ENCODE measurements at places on chromosomes 13 and 19. TPM values are rescaled to one million over a fixed set of nuclear protein-coding genes. Genes with fewer than 3 reads are reported as not detected.

- no peak overlapping the region for H3K4me3 ChIP-seq
- no peaks in the 10 kb centered on the region for H3K4me1 ChIP-seq
- no peak for DNase-seq
- no peak overlapping the region for H3K27ac ChIP-seq
Measured at GRCh38 chr19:690203-690602, 5.0 kb downstream of the PRSS57 start.

The PNMA8A gene
- total RNA-seq: not detected

DNA sequence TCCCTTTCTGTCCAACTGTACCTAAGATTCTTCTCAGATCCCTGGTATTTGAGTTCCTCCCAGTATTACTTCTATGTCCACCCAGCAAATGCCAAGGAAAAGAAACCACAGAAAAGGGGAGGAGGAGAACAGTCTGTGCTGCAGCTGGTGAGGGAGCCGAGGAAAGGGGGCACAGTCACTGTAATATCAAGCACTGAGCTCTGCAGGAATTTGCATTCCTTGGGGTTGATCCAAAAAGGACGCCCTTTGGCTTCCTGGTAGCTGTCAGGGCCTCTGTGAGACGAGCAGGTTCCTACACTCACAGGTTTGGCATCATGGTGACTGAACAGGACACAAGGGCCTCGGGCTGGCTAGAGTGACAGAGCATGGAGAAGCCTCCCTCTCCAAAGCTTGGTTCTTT lies 273.4 kb downstream of the NHLRC3 start:
- no peaks in the 10 kb centered on the region for H3K4me1 ChIP-seq
- no peaks in the 10 kb centered on the region for H3K27me3 ChIP-seq
- H3K4me3 ChIP-seq: no peak overlapping the region
- H3K36me3 ChIP-seq: no peaks in the 10 kb centered on the region
- no peak for DNase-seq

DNA sequence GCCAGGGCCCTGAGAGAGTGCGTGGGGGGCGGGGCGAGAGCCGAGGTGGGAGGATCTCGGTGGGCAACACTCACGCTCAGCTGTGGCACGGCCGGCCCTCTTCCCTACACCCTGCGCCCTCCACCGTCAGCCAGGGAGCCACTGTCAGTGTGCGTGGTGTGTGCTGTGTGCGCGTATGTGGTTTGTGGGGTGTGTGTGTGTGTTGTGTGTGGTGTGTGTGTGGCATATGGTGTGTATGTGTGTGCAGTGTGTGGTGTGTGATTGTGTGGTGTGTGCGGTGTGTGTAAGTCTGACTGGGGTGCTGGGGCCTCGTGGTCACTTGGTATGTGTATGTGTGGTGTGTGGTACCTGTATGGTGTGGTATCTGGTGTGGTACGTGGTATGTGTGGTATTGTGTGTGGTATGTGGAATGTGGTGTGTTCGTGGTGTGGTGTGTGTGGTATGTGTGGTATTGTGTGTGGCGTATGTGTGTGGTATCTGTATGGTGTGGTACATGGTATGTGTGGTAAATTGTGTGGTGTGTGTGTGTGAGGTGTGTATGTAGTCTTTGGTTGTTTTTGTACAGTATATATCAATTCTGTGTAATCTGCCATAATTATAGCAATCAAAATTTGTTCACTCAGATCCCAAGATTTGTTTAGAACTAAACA lies 5.1 kb downstream of the GRK1 start:
- H3K36me3 ChIP-seq: no peaks in the 10 kb centered on the region
- no peaks in the 10 kb centered on the region for H3K4me1 ChIP-seq
- H3K27ac ChIP-seq: no peak overlapping the region
- H3K4me3 ChIP-seq: no peak overlapping the region
- H3K27me3 ChIP-seq: no peaks in the 10 kb centered on the region

DNA sequence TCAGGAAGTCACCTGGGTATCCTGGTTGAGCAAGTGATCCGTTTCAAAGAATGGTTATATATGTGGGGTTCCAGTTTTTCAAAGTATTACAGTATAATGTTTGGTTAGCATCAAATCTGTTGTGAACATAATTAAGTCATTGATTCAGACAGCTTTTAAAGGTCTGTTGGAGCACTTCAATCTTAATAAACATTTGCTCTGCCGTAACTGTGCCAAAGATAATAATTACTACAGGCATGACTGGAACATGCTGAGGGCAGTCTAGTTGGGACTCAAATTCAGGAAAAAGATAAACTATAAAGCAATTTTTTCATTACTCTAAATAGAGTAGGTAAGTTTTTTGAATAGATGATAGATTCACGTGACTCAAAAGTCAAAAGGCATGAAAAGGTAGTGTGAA lies 23.3 kb downstream of the HNRNPM start:
- H3K27me3 ChIP-seq: no peaks in the 10 kb centered on the region
- peaks cover 77% of the 10 kb centered on the region for H3K36me3 ChIP-seq
- no peak overlapping the region for H3K27ac ChIP-seq
- peaks cover 21% of the 10 kb centered on the region for H3K4me1 ChIP-seq
- no peak for DNase-seq

DNA sequence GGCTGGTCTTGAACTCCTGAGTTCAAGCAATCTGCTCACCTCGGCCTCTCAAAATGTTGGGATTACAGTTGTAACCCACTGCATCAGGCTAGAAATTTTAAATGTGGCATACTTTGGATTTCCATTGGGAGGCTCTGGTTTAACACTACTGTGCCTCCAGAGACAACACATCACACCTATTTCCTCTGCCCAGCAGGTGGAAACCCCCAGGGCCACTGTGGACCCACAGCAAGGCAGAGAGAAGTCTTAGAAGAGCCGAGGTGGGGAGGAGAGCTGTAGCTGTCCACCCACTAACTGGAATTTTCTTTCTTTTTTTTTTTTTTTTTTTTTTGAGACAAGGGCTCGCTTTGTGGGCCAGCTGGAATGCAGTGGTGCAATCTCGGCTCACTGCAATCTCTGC lies 39.4 kb downstream of the IER2 start:
- H3K36me3 ChIP-seq: no peaks in the 10 kb centered on the region
- no peak overlapping the region for H3K27ac ChIP-seq
- H3K4me3 ChIP-seq: no peak overlapping the region
- no peaks in the 10 kb centered on the region for H3K27me3 ChIP-seq
- DNase-seq: peak; percentile 29

The OR7C1 gene
- total RNA-seq: not detected

DNA sequence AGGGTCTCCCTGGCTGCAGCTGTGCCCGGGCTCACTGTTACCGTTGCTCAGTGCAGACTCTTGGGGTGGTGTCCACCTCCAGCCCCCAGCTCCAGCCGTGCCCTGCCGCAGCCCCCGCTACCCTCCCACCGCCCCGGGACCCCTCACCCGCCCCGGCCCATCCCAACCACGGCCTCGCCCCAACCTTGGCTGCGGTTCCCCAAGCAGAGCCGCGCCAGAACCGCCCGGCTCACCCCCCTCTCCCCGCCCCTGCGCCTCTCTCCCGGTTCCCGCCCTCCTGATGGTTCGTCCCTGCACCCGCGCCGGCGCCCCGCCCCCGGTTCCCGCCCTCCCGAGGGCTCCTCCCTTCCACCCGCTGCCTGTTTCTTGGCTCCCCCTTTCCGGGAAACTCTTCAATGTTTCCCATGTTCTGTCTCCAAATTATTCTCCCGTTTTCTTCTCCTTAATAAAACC lies 40.3 kb downstream of the ANKRD10 start:
- no peaks in the 10 kb centered on the region for H3K27me3 ChIP-seq
- H3K27ac ChIP-seq: no peak overlapping the region
- no peak overlapping the region for H3K4me3 ChIP-seq
- H3K36me3 ChIP-seq: no peaks in the 10 kb centered on the region

The FFAR2 gene
- not detected for total RNA-seq

GRCh38 chr13:25847145-25847544 lies 204.7 kb downstream of the SHISA2 start:
- H3K27me3 ChIP-seq: no peaks in the 10 kb centered on the region
- H3K4me1 ChIP-seq: no peaks in the 10 kb centered on the region
- no peaks in the 10 kb centered on the region for H3K36me3 ChIP-seq
- H3K27ac ChIP-seq: no peak overlapping the region
- H3K4me3 ChIP-seq: no peak overlapping the region

GRCh38 chr19:34767951-34768350 lies 5.1 kb downstream of the ZNF599 start:
- peaks cover 9% of the 10 kb centered on the region for H3K4me1 ChIP-seq
- no peak overlapping the region for H3K27ac ChIP-seq
- no peaks in the 10 kb centered on the region for H3K27me3 ChIP-seq
- H3K4me3 ChIP-seq: no peak overlapping the region

DNA sequence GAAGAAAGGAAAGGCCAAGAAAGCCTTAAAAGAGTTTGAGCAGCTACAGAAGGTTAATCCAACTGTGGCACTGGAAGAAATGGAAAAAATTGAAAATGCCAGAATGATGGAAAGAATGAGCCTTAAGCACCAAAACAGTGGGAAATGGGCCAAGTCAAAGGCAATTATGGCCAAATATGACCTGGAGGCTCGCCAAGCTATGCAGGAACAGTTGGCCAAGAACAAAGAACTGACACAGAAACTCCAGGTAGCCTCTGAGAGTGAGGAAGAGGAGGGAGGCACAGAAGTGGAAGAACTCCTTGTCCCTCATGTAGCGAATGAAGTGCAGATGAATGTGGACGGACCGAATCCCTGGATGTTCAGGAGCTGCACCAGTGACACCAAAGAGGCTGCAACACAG lies 5.1 kb downstream of the UTP14C start:
- DNase-seq: no peak
- no peak overlapping the region for H3K4me3 ChIP-seq
- H3K27ac ChIP-seq: no peak overlapping the region
- no peaks in the 10 kb centered on the region for H3K4me1 ChIP-seq
- no peaks in the 10 kb centered on the region for H3K27me3 ChIP-seq
- peaks cover 11% of the 10 kb centered on the region for H3K36me3 ChIP-seq

The CACNG7 gene
- not detected for total RNA-seq

The ZNF470 gene
- not detected for total RNA-seq

All from Karpas-422 (cell line).